Pancreas (tissue), 10 donors: ENCODE measurements at places on chromosomes 11 and 22. TPM values are rescaled to one million over a fixed set of nuclear protein-coding genes. Genes with fewer than 3 reads are reported as not detected.

IL18 gene
- 0.83 TPM for total RNA-seq

MIOX gene
- total RNA-seq, result not detected

ELP4 gene
- total RNA-seq, result 8.9 TPM

DNA sequence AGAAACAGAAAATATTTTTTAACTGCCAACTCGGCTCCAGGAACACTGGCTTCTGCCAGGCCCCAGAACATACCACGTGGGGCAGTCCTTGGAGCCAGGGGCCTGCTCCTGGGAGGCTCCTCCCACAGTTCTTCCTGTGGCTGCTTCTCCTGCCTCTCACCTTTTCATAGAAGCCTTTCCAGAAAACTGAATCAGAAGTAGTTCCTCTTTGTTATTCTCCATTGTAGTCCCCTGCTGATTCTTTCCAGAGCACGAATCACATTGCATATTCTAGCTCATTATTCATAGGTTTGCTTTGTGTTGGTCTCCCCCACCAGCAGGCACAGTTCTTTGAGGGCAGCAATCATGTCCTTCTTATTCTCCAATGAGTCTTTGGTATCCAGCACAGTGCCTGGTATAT lies 106.0 kb downstream of the EFCAB6 start:
- DNase-seq, result no peak
